MV-4-11 (cell line): ENCODE measurements at places on chromosomes 13 and 19.

- DNase-seq: no peak
Measured at GRCh38 chr13:113425941-113426590, 27.2 kb downstream of the ADPRHL1 start.

- DNase-seq: peak; percentile 23
Measured at GRCh38 chr19:41234512-41235168, 15.6 kb downstream of the AXL start.

DNA sequence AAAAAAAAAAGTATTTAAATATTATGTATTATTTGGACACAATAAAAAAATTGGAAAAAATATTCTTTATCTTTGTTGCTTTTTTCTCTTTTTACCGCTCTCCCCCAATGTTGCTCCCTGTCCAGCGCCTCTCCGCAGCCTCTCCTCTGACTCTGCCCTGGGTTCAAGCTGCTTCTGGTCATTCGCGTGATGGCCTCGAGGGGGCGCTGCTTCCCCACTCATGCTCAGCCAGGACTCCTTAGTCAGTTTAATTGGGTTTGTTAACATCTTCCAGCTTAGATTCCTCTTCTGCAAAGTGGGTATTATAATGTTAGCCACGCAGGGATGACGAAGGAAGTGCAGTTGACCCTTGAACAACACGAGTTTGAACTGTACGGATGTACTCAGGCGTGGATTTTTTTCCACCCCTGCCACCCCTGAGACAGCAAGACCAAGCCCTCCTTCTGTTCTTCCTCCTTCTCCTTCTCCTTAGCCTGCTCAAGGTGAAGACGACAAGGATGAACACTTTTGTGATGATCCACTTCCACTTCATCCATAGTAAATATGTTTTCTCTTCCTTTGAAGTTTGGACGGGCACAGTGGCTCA, 4.9 kb upstream of the NWD1 start:
- DNase-seq: peak; percentile 42

DNA sequence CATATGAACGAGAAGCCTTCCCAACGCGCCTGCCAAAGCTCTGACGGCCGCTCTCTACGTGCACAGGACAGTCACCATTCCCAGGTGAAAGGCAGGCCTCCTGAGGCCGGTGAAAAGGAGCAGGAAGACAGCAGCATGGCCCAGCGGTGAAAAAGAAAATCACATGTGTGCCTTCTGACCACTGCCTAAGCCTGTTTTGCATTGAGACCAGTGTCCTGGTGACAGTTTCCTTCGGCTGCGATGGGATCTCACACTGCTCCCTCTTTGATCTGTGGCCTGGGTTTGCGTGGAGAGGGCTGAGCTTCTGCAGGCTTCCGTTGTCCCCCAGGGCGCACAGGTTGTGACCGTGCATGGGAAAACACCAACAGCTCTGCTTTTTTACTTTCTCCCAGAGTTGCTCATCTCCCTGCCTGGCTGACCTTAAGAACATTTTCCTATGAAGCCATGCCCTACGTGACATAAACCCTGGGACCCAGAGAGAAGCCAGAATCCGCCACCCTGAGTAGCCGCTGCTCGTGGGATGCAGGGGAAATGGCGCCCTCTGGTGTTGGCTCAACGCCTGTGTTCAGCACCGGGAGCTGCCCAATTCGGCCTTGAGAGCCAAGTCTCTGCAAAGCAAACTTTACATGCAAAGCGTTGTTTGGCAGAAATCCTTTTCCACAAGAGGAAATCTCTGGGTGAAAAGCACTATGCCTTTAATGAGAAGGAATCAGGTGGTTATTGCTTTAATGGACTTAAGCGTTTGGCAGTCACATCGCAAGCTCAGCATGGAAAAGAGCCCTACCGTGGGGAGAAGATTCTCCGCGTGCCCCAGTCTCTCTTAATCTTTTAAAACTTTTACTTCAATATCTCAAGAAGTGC, 112.2 kb upstream of the GPR12 start:
- DNase-seq: peak; percentile 41

GRCh38 chr13:102606537-102607309, 9.9 kb downstream of the TPP2 start:
- DNase-seq: no peak

DNA sequence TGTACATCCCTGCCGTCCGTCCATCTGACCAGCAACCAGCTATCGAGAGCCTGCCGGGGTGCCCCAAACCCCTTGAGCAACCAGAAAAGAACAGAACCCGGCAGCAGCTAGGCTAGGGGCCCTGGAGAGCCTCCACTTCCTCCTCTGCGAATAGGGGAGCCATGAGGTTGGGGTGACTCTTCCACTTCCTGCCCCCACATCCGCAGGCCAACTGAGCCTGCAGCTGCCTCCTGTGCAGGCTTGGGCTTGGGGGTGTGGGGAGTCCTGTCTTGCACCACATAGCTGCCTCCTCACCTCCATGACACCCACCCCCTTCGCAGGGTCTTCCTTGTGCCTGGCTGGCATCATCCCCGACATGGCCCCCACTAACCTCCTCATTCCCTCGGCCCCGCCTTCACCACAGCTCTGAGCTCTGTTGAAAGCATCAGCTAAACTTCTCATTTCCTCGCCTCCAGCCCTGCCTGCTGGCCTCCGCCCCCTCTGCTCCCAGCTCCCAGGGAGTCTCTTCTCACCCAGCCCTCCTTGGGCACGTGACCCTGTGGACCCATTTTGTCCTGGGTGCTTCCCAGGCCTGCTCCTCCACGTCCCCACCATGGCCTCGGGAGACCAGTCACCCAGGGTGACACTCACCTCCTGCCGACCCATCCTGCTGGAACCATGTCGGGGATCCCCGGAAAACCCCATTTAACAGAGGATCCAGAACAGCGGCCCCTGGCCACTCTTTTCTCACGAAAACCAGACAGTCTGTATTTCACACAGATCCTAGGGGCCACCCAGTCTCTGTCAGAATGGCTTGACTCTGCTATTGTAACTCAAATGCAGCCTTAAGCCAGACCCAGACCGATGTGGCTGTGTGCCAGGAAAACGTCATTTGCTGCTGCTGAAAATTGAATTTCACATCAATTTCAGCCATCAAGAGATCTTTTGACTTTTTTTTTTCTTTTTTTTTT, 50.4 kb downstream of the MYO9B start:
- DNase-seq: peak; percentile 90

DNA sequence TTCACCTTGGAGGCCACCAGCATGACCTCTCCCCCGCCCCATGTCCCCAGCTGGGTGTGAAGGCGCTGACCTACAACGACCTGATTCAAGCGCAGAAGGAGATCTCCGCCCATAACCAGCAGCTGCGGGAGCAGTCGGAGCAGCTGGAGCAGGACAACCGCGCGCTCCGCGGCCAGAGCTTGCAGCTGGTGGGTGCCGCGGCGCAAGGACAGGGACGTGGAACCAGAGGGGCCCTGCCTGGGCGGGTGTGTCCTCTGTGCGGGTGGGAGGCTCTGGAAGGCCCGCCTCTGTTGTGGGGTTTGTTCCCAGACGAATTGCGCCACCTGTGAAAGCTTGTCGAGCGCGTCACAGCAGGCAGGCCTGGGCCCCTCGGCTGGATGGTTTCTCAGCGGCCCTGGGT, 22.3 kb downstream of the PLEKHJ1 start:
- DNase-seq: peak; percentile 34

GRCh38 chr13:48761256-48761655, 107.5 kb downstream of the CYSLTR2 start:
- DNase-seq: no peak

DNA sequence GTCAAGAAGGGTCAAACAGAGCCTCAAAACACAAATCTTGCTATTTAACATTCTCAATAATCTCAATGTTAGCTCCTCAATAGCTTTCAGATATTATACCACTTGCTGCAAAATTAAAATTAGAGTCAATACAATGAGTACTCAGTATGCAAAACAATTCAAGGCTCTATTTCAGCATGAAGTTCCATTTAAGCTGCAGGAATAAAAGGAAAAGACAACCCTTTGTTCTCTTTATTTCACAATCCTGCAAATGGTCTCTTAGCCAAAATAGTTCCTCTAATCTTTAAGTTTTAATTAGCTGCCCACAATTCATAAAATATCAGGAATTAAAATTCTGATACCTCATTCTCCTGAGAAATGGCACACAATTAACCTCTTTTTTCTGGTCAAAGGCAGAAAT, 40.5 kb upstream of the DCT start:
- no peak for DNase-seq

DNA sequence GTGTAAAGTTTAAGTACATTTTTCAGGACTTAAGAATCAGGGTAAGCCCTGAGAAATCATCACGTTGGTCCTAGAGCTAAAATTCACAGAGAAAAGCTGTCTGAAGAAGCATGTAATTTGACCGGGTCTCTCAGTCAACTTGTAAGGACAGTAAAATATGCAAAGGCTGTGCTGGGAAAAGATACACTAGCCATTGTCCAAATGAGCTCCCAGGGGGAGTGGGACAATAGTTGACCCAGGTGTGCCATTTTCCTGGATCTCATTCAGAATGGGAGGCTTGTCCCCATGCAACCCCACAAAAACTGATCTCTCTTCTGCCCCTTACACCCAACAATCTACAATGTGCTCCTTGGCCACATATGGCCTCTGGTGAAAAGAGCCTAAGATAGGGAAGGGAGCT, 437.9 kb downstream of the KLF12 start:
- no peak for DNase-seq

DNA sequence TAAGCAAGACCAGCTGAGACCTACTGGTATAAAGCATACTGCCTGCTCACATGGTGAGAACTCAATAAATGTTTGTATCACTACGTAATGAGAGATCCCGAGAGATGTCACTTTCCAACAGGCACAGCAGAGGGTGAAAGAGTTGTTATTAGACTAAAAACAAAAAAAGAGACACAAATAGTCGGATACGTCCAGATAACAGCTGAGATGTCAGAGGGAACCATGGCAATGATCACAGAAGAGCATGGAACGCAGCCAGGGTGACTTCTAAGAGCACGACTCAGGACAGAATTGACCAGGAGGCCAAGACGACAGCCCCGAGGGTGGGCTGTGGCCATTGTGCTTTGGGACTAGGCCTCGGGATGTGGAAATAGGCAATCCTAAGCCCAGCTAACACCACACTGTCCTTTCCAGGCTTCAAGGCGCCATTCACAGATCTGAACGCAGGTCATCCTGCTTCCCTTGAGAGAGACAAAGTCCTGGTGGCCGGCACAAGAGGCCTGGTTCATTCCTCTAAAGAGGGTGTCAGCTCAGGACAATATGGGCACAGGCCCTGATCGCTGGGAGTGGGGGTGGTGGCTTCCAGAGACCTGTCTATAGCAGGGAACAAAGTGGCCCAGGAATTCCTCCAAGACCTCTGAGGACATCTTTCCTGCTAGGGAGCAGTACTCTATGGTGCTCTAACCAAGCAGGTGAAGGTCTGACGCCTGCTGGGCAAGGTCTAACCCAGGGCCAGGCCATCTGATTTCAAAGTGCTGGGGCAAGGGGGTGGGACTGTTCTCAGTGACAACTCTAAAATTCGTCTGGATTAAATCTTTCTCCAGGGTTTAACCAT, 3.2 kb downstream of the SH3GL1 start:
- DNase-seq: no peak

DNA sequence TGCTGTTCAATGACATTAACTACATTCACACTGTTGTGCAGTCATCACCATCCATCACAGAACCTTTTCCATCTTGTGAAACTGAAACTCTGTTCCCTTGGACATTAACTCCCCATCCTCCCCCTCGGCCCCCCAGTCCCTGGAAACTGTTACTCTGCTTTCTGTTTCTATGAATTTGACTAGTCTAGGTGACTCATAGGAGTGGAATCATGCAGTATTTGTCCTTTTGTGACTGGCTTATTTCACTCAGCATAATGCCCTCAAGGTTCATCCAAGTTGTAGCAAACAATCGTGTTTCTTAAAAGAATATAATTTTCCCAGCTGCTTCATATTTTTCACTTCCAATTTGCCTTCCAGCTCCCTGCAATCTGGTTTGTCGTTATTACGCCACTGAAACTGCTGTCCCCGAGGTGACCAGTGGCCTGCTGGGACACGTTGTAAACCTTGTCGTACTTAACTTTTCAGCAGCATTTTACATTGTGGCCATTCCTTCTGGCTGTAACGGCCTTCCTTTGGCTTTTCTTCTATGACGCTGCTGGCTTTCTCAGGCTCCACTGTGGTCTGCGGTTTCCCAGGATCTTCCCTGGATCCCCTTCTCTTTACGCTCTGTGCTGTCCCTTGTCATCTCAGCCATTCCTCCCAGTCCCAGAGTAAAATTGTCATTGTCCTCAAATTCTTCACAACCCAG, 74.0 kb downstream of the DHRS12 start:
- peak; percentile 58 for DNase-seq

DNA sequence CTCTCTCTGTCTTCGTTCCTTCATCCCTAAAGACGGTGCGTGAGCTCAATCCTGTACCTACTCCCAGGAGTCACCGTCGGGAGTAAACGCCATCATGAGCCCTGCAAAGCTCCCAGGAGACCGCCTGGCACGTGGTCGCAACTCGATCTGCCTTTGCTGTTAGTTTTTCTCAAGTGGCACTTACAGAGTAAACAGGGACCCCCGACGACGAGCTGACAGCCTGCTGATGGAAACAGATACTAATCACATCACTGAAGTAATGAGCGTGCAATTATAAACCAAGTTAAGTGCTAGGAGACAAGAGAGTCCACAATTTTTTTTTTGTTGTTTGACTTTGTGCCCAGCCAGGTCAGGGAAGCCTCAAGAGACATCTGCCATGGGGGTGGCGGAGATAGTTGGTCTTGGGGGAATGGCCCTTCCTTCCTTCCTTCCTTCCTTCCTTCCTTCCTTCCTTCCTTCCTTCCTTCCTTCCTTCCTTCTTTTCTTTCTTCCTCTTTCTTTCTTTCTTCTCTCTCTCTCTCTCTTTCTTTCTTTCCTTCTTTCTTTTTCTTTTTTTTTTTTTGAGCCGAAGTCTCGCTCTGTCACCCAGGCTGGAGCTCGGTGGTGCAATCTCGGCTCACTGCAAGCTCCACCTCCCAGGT, 23.6 kb downstream of the CACNG6 start:
- DNase-seq: no peak

DNA sequence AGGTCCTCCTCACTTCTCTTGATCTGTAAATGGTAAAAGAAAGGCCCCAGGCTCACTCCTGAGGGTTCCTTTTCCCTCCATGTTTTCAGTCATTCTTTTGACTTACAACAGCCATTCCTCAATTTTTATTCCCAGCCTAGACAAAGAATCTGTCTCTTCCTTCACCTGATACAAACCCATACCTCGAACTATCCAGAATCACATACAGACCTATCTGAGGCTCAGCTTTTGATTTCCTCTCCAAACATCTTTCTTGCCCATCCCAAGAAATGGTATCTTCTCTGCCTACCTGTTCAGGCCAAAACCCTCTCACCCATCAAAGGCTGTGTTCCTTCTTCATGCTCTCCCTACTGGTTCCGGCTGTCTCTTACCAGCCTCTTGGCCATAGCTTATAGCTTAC, 2.2 kb downstream of the CHMP2A start:
- DNase-seq: no peak

DNA sequence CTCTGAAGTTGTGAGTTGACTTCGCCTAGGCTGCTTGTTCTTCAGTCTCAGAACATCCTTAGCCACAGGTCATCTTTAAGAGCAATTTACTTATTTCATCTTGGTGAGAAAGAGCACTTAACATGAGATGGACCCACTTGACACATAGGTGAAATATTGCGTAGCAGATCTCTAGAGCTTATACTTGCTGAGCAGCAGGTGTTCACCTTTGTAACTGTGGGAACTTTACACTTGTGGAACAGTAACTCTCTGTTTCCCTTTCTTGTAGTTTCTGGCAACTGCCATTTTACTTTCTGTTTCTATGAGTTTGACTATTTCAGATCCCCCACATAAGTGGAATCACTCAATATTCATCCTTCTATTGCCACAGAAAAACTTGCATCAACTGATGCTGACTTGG, 95.7 kb downstream of the SLC10A2 start:
- no peak for DNase-seq
